ENCODE measurements at places on chromosomes 2 and 18. TPM values are rescaled to one million over a fixed set of nuclear protein-coding genes. Genes with fewer than 3 reads are reported as not detected.

CDH2 gene
- not detected for total RNA-seq

BOK gene
- not detected for total RNA-seq

SERPINB4 gene
- not detected for total RNA-seq

HS1BP3 gene
- total RNA-seq: 12.8 TPM

GRCh38 chr2:42755191-42755880 lies 8.6 kb downstream of the OXER1 start:
- no peak for DNase-seq

DNA sequence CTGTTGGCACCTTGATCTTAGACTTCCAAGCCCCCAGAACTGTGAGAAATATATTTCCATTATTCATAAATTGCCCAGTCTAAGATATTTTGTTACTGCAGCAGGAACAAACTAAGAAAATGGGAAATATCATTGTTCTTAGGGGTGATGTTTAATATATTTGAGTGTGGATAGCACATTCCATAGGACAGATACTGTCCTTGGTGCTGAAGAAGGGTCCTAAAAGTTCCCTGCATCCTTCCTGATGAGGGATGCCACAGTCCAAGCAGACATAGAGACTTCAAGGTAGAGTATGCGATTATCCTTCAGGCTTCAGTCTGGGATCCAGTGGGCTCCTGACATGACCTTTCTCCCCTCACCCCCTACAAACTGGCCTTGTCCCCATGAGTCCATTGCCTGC lies 689.0 kb downstream of the TDRD15 start:
- no peak for DNase-seq

DNA sequence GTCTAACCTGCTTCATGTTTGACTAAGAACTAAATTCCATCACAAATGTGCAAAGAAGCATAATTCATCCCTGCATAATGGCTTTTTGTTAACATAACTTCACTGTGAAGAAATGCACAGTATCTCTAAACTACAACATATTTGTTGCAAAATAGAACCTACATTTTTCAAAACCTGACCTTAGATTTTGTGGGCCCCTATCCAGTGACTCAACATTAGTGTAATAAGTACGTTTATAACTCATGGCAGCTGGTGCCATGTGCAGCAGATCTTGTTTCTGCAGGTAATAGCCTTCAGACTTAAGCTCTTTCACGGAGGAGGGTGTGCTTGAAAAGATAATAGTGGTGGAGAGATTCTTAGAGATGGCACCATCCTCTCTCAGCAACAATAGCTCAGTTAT lies 28.6 kb upstream of the VWC2L start:
- no peak for DNase-seq

DNA sequence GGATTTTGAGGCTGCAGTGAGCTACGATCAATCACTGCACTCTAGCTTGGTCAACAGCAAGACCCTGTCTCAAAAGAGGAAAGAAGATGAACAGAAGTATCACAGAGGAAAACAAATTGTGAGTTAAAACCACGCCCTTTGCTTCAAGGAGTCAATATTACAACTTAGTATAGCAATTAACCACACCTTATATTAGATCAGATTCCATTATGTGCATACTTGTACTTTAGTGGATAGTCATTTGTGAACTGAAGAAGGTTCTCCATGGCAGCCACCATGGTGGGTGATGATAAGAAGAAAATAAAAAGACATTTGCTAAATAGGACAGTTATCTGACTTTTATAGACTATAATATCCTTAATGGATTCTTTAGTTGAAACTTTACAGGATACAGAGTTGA lies 72.3 kb upstream of the EFEMP1 start:
- DNase-seq: no peak

IL36G gene
- total RNA-seq: not detected

- DNase-seq: no peak
Observed at GRCh38 chr18:4544142-4544541, 89.0 kb upstream of the DLGAP1 start.

DNA sequence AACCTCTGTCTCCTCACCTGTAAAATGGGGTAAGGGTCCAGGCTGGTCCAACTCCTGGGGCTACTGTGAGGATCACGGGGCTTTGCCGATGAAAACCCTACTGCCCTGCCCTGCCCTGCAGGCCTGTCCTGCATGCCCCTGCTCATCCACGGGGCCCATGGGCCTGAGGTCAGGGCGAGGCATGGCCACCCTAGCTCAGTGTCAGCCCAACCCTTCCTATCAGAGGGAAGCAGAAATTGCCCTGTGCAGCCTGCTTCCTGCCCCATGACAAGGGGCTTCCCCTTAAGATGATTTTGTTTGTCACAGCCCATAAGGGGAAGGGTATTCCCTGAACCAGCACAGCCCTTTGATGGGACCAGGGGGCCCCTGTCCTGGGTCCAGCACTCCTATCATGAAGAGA lies 353.6 kb upstream of the ID2 start:
- DNase-seq: no peak

- DNase-seq: peak; percentile 42
Observed at GRCh38 chr2:20781656-20782265, 41.1 kb downstream of the LDAH start.

GCG gene
- total RNA-seq: not detected

GRCh38 chr2:231918501-231919330 lies 7.5 kb downstream of the NPPC start:
- no peak for DNase-seq

DNA sequence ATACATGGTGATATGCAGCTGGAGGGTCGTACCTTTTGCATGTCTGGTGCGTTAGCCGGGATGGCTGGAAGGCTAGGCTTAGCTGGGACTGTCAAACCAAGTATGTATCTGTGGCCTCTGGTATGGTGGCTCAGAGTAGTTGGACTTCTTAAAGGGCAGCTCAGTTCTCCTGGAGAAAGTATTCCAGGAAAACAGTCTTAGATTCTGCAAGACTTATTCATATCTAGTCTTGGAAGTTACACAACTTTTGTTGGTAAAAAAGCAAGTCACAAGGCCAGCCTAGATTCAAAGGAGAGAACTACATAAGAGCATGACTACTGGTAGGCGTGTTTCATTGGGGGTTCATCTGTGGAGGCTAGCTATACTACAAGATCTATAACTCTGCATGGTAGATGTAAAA lies 45.5 kb downstream of the EML4 start:
- DNase-seq: no peak

- no peak for DNase-seq
Observed at GRCh38 chr2:48467637-48468036, 62.3 kb upstream of the STON1 start.

- no peak for DNase-seq
Observed at GRCh38 chr2:64105670-64106461, 38.4 kb downstream of the PELI1 start.

LAMA1 gene
- not detected for total RNA-seq

DNA sequence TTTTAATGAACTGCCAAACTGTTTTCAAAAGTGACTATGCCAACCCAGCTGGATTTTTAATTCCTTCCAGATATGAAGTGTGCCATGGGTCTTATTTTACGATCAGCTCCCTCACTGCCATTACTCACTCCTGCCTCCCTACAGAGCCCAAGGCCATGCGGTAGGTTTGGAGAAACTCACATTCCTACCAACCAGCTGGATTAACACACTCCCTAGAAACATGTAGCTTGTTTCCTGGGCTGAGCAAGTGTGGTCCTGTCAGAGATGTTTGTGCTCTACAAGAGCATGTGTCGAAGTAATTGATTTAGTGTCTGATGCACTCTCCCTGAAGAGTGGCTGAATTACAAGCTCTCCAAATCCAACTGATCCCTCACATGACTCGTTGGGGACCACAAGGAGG lies 82.5 kb downstream of the SPP2 start:
- no peak for DNase-seq

ABCG5 gene
- not detected for total RNA-seq
